ENCODE measurements at places on chromosomes 1 and 21.

DNA sequence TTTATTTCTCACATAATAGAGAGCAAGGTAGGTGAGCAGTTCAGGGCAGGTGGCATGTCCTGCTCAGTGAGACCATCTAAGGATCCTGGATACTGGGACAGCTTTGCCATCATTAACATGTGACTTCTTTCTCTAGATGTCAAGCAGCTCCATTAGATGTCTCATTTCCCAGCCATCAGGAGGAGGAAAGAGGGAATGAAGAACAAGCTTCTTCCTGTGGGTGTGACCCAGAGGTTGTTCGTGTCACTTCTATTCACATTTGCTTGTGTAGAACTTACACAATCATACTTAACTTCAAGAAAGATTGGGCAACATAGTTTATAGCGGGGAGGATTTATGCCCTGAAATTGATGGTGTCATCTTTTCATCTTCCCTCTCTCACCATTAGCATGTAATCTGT is 169.2 kb upstream of the B3GALT2 start:
- DNase-seq = no peak

GRCh38 chr1:76901158-76901767 is 34.0 kb downstream of the ST6GALNAC5 start:
- peak; percentile 49 for DNase-seq

DNA sequence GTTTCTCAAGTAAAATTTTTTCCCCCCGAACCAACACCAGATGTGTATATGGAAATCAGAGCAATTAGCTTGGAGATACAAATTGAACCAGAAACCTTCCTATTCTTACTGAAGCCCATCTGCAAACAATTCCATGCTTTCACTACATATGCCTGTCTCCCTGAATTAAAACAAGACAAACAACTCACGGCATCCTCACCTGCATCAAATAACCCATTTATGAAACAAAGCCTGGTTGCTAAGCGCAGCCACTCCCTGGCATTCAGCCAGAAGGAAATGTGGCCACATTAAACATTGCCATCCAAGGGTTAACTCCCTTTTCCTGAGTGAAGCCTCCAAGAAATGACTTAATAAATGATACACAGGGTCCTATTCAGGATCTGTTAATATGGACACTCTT is 55.3 kb downstream of the APP start:
- DNase-seq = no peak

- DNase-seq = no peak
These were observed 3.0 kb downstream of the ITLN2 start for GRCh38 chr1:160951443-160952128.

- no peak for DNase-seq
These were observed 474.3 kb upstream of the TMPRSS15 start for GRCh38 chr21:18877917-18878316.

- no peak for DNase-seq
These were observed 25.0 kb downstream of the GORAB start for GRCh38 chr1:170556917-170557316.

DNA sequence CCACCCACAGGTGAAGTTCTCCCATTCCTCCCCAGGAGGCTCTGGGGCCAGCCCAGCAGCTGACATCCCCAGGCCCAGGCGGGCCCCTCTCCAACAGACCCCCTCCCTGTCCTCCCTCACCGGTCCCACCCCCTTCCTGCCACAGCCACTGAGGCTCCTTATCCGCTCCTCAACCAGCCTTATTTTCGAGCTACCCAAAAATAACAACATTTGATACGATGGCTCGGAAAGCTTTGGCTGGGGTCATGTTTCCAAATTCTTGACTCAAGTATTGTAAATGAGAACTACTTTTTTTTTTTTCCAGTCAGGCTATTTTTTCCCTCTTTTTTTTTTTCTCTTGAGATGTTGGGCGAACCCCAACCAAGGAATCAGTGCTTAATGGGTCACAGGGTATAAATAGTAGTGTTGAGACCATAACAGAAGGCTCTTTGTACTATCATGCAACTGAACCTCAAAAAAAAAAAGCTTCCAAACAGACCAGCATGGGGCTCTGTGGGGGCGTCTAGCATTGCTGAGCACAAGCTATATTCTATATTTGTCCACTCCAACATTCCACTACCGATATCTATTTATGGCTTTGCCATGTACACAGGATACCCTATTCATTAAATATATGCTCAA is 27.2 kb downstream of the IRF2BP2 start:
- no peak for DNase-seq

- DNase-seq = no peak
These were observed 14.7 kb downstream of the CTTNBP2NL start for GRCh38 chr1:112410673-112411072.

DNA sequence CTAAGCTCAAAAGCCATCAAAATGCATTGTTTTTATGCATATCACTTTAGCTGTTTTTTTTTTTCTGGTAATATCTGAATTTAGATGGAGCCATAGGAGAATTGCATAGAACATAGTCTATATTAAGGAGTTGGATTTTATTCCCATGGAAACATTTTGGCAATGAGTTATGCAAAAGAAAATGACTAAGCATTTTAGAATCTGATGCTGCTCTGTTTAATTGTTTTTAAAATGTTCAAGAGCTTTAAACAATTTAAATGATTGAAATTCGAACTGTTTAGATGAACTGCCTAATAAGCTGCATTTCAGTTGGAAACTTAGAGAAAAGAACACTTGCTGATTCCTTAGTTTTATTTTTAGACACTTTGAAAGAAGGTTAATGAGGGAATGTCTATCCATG is 1531.5 kb upstream of the B3GALT2 start:
- DNase-seq = no peak

DNA sequence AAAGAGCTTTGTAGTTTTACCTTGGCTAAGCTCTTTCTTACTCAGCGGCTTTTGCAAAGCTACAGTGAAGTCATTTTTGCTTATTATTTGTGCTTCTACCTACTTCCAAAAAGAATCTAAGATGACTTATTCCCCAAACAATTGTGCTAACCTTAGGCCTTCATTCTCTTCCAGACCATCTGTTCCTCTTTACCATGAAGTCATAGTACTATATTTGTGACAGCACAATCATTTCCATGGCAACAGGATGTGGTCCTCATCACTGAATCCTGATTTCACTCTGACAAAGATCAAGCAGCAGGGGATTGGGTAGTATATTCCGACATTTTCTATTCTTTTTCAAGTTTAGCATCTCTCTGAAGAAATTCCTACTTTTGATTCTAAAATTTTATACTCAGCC is 24.8 kb upstream of the NMNAT2 start:
- DNase-seq = no peak

DNA sequence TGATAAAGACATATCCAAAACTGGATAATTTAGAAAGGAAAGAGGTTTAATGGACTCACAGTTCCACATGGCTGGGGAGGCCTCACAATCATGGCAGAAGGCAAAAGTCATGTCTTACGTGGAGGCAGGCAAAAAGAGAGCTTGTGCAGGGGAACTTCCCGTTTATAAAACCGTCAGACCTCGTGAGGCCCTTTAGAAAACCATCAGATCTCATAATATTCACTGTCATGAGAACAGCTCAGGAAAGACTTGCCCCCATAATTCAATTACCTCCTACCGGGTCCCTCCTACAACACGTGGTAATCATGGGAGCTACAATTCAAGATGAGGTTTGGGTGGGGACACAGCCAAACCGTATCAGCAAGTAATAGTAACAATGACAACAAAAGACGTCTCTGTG is 88.2 kb upstream of the SLC25A33 start:
- no peak for DNase-seq

DNA sequence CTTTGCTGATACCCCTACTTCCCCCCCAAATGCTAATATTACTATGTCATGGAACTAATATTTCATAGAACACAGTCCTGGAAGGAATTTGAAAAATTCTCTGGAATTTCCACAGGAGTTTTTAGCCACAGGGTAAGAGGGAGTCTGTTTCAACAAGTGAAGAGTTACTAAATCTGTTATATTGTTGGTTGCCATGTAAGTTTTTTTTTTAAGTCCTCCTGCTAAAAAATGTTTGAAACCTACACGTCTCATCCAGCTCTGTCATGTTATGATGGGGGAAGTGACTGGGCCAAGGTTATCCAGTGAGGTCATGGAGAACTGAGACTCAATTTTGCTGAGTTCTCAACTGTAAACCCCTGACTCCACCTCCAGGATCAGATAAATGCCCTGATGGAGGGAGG is 60.8 kb upstream of the USP24 start:
- DNase-seq = no peak

GRCh38 chr1:243471026-243471685 is 215.3 kb downstream of the SDCCAG8 start:
- no peak for DNase-seq

- DNase-seq = no peak
These were observed 289.9 kb downstream of the DPYD start for GRCh38 chr1:97630948-97631347.

- DNase-seq = no peak
These were observed 11.3 kb upstream of the MAP10 start for GRCh38 chr1:232793944-232794343.

GRCh38 chr1:234213658-234214128 is 159.6 kb upstream of the COA6 start:
- DNase-seq = no peak

- no peak for DNase-seq
These were observed 3.1 kb upstream of the HUNK start for GRCh38 chr21:31869750-31870149.

- no peak for DNase-seq
These were observed 13.3 kb upstream of the CHI3L2 start for GRCh38 chr1:111214074-111214801.

GRCh38 chr1:217617126-217617525 is 13.8 kb downstream of the GPATCH2 start:
- no peak for DNase-seq

Measured in T1000 (cell line).